Left ventricle myocardium superior (tissue), 1 donor: ENCODE measurements at places on chromosomes 3 and 15. TPM values are rescaled to one million over a fixed set of nuclear protein-coding genes. Genes with fewer than 3 reads are reported as not detected.

- DNase-seq, result no peak
Measured at GRCh38 chr15:81363718-81364500, 10.1 kb downstream of the TMC3 start.

DNA sequence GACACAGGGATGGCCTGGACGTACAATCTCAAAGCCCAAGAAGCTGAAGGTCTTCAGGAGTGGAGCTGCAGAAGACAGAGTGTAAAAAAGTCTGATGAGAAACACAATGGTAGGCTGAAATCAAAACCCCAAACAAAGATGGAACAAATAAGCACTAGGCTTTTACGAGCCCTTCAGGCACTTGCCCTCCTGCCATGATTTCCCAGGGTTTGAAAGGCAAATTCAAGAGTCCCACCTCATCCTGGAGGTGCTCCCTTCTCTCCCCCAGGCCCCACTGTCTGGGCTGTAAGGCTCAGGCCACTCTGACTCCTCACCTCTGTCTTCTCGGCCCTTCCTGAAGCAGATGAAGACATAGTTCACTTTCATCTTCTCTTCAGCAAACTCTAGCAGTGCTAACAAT, 86.6 kb downstream of the RBPMS2 start:
- no peak for DNase-seq

DNA sequence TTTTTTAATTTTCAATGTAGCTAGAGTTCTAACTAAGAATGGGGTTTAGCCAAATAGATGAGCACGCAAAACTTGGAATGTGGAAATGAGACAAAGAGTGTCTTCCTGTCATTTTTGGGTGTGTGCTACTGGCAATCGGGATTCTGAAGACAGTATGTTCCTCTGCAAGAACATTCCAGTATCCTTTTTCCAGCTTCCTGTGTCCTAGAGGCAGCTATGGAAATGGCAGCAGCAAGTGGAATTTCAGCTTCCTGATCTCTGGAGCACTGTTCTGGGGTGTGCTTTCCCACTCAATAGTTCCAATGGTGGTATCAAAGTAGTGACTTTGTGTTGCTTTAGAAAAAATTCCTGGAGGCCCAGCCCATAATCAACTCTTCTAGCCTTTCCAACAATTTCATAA, 642.9 kb upstream of the KCNMB2 start:
- DNase-seq, result no peak

- DNase-seq, result no peak
Measured at GRCh38 chr3:61894988-61895935, 333.9 kb downstream of the PTPRG start.

DNA sequence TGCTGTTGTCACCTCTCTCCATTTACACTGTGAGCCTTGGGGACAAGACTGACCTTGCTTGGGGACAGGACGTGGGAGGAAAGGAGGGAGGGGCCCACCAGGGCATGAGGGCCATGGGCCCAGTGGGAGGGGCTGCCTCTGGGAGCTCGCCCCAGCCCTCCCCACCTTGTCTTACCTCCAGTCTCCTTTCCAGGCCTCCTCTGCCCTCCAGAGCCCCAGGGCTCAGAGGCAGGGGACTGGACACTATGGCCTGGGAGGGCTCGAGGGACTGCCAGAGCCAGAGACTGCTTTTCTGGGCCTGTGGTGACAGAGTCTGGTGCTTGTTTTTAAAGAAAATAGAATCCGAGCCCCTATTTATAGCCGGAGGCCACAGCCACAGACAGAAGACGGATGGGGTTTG, 10.2 kb downstream of the CSPG4 start:
- no peak for DNase-seq

- no peak for DNase-seq
Measured at GRCh38 chr15:66261056-66261455, 7.5 kb upstream of the MEGF11 start.

- DNase-seq, result no peak
Measured at GRCh38 chr3:142077859-142078500, 71.4 kb downstream of the TFDP2 start.

- no peak for DNase-seq
Measured at GRCh38 chr3:33312361-33312760, 35.1 kb downstream of the FBXL2 start.

DNA sequence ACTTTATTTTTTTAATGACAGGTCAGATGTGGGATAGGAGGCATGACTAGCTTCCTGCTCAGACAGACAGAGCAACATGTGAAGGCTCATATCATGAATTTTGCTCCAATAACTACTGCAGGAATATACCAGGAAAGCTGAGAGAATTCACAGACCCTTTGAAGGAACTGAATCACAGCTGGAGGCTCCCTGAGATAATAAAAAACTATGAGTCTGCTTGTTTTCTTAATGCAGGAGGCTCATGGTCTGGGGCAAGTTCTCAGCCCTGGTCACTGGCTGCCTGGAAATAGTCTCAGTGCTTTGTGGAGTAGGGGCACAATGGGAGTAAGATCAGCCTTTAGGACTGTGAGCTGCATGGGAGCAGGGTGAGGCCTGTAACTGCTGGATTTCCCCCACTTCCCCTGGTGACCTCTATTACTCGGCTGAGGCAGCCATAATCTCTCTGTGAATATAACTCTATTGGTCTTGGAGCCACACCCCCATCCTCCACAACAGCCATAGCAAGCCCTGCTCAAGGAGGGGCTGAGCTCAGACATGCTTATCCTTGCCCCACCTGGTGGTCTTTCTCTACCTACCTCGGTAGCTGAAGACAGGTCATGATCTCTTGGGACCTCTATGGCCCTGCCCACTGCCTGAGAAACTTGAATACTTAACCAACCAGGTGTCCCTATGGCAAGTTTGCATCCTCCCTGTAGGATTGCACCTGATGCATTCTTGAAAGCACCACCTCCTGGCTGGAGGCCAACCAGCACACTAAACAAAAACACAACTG, 281.6 kb upstream of the TMCO5A start:
- DNase-seq, result no peak

DNA sequence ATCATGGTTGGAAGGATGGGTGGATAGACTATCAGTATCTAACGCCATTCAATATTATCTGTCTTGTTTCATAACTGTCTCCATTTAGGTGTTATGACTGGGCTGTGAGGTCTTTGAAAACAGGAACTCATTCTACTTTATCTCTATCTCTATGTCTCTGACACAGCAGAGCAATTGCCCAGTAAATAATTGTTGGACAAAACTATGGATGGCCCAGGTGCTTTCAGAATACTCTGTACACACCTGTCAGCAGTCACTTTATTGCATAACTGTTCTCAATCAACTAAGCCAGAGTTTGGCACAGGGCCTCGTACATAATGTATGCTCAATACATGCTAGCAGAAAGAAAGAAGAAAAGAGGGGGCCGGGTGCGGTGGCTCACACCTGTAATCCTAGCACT, 210.3 kb downstream of the OPA1 start:
- DNase-seq, result no peak

DNA sequence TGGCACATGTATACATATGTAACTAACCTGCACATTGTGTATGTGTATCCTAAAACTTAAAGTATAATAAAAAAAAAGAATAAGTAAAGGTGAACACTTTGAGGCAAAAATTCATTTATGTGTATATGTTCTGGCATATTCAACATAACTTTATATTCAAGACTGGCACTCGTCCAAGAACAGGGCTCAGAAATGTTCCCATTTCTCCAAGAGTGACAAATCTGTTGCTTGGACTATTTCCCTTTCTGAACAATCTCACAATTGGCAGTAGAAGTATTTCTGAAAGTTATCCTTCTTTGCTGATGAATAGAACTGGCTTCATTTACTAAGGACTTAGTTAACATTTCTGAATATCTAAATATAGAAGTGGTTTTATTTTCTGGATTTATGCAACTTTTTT, 212.8 kb downstream of the ADAMTSL3 start:
- DNase-seq, result no peak

GRCh38 chr3:24145481-24145880, 200.4 kb downstream of the NR1D2 start:
- DNase-seq, result no peak

GRCh38 chr15:43132830-43133429, 456 bp upstream of the TMEM62 start:
- peak; percentile 34 for DNase-seq

DNA sequence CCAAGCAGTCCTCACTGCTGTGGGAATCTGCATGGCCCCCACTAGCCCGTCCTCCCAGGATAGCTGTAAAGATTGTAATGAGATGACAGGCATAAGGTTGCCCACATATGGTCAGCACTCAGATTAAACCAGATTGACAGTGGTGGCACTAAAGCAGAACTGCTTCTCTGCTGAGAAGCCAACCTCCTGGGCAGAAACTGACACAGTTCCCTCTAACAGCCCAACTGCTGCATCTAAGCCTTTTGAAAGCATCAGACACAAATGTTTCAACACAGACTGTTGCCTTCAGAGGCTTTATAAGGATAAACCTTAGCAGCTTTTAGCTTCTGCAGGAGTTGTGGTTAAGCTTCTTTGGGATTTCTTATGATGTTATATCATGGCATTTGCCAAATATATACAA, 13.0 kb downstream of the DCLK3 start:
- DNase-seq, result no peak

- no peak for DNase-seq
Measured at GRCh38 chr3:167057581-167057980, 322.5 kb downstream of the ZBBX start.

GRCh38 chr3:159887168-159887567, 101.5 kb upstream of the IL12A start:
- no peak for DNase-seq

DNA sequence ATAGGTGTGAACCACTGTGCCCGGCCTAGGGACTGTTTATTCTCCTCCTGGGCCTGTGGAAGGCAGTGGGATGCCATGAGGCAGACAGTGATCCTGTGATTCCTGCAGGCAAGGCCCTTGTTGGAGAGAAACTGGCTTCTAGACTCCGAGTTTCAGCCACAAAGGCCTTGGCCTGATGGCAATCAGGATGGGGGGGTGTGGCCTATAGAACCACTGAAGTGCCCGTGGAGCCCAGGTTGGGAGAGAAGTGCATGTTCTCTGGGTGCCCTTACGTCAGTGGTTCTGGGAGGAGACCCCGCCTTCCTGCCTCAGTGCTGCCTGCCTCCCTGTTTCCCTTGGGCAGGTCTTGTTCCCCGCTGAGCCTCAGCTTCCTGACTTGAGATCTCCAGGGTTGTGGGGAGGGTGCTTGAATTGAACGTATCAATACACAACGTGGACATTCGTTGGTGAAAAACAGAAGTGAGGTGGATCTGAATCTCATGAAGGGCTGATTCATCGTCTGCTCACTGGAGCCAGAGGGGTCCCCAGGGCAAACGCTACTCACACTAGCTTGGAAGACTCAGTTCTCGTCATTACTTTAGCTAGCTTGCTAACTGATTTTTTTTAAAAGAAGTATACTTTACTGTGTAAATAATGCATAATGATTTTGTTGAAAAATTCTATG, 31.8 kb downstream of the IRAK2 start:
- peak; percentile 70 for DNase-seq

GRCh38 chr3:20405744-20406143, 219.7 kb upstream of the SGO1 start:
- no peak for DNase-seq

- DNase-seq, result peak; percentile 30
Measured at GRCh38 chr3:158918008-158918407, 116.2 kb downstream of the MFSD1 start.

DNA sequence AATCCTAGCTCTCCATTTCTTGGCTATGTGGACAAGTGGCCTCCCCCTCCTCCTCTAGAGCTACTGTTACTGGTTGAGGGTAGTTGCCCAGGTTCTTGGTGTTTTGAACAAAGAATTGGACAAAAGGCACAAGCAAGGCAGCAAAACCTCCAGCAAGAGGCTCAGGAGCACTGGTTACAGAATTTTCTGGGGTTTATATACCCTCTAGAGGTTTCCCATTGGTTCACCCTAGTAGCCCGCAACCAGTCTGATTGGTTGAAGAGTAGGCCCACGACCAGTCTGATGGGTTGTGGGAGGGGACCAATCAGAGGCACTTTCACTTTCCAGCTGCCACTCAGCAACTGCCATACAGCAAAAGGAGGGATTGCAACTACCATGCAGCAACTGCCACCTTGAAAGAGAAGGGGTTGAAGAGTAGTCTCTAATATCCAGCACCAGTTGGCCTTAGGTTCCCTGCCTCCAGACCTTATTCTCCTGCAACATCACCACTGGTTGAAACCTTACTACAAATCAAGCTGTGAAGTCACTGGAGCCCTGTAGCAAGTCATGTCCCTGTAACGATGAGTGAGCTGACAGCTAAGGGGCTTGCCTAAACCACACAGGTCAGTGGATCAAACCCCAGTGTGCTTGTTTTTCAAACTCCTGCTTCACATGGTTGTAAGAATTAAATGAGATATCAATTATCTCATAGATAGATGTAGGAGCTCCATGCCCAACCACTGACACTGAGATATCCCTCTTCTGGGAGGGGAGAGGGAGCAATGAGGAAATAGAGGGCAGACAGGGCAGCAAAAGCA, 2.9 kb upstream of the C15orf39 start:
- DNase-seq, result no peak

DNA sequence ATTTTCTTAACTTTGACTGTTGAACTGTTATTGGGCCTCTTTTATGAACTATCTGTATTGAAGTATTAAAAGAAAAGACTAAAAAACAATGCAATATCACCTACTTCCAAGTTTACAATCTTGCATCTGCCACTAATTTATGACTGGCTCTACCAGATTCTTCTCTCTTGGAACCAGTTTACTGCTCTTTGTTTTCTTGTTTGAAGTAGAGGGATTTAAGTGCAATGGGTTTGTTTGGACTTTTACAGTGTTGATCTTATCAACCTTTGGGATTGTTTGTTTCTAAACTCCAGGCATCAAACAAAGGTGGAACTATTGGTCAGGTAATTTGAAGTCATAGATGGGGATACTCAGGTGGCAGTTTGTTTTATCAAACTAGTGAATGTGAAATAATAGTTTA, 43.0 kb upstream of the MEIS2 start:
- DNase-seq, result no peak

GRCh38 chr3:157129803-157130466, 30.0 kb downstream of the CCNL1 start:
- peak; percentile 28 for DNase-seq

DNA sequence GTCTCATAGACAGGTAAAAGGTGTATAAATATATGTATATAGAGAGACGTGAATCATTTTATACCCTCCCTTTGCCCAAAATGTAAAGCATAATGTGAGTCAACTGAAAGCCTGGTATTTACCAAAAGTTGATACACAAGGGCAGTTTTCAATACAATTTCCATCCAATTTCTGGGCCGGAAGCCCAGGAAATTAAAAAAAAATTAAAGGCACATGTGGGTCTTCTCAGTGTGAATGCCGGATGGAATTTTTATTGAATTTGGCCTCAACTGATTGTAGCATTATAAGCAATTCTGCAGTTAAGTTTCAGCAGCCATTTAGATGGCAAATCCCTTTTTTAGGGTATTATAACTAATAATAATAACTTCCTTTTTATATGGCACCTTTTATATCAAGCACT, 3.3 kb upstream of the CNTN3 start:
- no peak for DNase-seq

- DNase-seq, result no peak
Measured at GRCh38 chr3:148066802-148067201, 630.9 kb upstream of the AGTR1 start.

- DNase-seq, result no peak
Measured at GRCh38 chr3:49668414-49668797, 5.7 kb upstream of the APEH start.

GRCh38 chr3:27097182-27097581, 272.0 kb downstream of the NEK10 start:
- DNase-seq, result no peak

The PLA1A gene
- 1.3 TPM for total RNA-seq

The ALS2CL gene
- 33.1 TPM for total RNA-seq

The CHRNA3 gene
- not detected for total RNA-seq

The GOLGA6D gene
- total RNA-seq, result not detected

The GP9 gene
- total RNA-seq, result not detected

The BCHE gene
- total RNA-seq, result 2.6 TPM

The STRIT1 gene
- 0.79 TPM for total RNA-seq

The RPL39L gene
- total RNA-seq, result 4.1 TPM

The GATA2 gene
- 8.0 TPM for total RNA-seq

The GPR62 gene
- total RNA-seq, result 0.15 TPM
